NCI-H1436 treated with DMSO at 0.1 percent for 48 hours (cell line): ENCODE measurements at places on chromosomes 13 and 19.

DNA sequence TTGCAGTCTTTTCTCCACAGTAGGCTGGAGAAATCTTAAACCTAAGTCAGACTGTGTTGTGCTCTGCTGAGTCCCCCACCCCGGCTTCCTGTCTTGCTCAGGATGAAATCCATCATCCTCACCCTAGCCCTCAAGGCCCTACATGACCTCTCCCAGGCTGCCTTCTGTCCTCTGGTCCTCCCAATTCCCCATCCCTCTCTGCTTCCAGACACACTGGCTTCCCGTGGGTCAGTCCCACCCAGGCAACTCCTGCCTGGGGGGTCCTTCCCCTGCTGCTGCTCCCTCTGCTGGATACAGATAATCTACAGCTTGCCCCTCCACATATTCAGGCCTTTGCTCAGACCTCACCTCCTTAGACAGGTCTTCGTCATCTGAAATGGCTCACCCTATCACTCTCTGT lies 18.4 kb upstream of the CBY2 start:
- DNase-seq, result no peak

DNA sequence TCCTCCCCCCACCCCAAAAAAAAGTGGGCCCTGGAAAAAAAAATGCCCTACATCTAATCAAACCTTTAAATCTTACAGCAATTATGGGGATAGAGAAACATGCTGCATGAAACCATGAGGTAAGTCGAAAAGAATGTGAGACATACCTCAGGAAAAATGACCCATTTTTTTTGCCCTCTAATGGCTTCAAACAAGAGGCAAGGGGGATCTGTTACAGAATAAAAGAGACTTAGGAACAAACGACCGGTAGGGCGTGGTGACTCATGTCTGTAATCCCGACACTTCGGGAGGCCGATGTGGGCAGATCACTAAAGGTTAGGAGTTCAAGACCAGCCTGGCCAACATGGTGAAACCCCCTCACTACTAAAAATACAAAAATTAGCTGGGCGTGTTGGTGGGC lies 8.4 kb downstream of the RGL3 start:
- DNase-seq, result no peak

DNA sequence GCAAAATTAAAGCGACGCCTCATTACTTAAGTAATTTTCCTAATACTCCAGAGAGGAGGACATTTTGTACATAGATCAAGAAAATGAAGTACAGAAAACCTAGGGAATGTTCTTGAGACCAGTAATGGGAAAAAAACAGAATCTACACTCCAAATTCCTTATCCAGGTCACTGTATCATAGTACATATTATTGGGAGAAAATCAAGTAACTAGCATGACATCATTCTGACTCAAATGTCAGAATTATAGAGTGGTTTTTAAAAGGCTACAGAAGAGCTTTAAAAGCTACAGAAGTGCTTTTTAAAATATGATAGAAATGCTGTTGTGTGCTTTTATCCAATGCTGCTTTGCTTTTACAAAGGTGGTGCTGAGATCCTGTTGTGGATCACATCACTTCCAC lies 86.3 kb upstream of the SLC15A1 start:
- DNase-seq, result no peak

- DNase-seq, result no peak
These were observed 198.2 kb downstream of the MYO16 start for GRCh38 chr13:108827646-108828045.

- DNase-seq, result no peak
These were observed 8.0 kb downstream of the TINCR start for GRCh38 chr19:5559804-5560133.

DNA sequence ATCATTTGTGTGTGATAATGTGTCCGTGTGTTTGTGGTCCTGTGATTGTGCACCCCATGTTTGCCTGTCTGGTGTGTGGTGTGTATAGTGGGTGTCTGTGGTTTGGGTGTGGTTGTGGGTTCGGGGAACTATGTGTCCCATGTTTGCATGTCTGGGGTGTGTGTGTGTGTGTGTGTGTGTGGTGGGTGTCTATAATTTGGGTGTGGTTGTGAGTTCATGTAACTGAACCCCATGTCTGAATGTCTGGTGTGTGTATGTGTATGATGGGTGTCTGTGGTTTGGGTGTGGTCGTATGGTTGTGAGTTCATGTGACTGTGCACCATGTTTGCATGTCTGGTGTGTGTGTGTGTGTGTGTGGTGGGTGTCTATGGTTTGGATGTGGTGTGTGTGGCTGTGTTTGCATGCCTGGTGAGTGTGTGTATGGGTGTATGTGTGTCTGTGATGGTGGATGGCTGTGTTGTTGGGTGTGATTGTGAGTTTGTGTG lies 11.1 kb upstream of the NFIX start:
- DNase-seq, result no peak

DNA sequence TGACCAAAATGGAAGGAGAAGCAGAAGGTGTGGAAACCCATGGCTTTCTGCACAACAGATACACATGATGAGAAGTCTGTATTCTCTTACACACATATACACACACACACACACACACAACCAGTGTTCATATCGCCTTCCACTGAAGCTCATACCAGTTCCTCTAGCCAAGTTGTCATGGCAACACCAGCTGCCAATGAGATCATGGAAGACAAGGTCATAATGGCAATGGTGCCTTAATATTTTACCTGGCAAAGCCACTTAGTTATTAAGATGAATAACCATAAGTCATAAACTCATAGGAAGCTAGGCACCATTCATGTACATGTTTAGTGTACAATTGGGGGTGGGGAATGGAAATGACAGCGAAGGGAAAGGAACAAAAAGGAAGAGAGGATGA lies 2.6 kb upstream of the DHRS12 start:
- DNase-seq, result no peak

- no peak for DNase-seq
These were observed 120.9 kb downstream of the NUFIP1 start for GRCh38 chr13:44868397-44868796.

DNA sequence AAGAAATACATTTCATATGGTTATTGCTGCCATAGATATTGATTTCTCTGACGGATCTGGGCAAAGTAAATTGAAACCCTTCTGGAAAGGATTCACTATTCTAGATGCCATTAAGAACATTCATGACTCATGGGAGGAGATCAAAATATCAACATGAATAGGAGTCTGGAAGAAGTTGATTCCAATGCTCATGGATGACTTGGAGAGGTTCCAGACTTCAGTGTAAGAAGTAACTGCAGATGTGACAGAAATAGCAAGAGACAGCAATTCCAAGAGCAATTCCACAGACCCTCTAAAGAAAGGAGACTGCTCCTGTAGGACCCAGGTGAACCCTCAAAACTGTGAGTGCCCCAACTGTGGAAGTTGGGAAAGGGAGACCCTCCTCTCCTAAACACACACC lies 30.9 kb upstream of the KCTD12 start:
- DNase-seq, result no peak

- no peak for DNase-seq
These were observed 560.6 kb downstream of the TBC1D4 start for GRCh38 chr13:74921326-74921725.

DNA sequence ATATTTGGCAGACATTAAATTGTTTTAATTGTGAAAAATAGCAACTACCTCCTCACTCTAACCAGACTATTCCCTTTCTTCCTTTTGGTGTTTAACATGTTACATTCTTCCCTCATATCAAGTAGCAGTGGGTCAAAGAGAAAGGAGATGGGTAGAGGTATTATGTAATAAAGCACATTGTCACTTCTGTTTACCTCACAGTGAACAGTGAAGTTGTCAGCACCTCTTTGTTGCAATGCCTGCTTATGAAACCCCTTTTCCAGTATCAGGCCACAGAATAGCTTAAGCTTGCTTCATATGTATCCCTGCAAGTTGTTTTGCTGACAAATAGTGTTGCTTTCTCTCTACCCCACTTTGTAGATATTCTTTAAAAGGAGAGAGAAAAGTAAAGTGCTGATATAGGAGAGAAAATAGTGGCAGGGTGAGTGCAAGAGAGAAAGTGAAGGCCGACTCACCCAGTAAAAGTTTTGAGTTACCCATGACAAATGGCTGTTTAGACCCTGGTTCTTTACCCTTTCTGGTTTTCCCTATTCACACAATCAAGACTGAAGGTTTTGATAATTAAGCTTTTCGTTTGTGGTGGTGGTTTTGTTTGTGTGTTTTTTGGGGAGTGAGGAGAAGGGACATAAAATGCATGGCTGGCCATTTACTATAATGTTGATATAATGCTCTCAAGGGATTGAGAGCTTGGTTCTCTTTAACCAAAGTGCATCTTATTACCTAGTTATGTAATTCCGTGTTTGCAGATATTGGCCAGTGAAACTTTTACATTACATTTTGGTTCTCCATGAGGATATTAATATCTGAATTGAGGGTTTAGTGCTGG lies 3.7 kb downstream of the ITM2B start:
- DNase-seq, result no peak

DNA sequence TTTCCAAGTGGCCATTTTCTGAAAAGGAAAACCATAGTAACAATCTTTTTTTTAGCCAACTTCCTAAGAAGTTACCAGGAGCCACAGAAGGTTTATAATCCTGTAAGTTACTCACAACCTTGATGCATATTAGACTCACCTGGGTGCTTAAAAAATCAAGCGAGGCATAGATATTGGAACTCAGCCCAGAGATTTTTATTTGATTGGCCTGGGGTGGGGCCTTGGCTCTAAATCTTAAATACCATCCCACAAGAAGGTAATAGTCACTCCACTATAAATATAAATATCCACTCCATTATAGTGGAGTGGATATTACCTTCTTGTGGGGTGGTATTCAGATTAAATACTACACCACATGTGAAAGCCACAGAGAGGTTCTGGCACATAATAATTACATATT lies 429.6 kb downstream of the RFC3 start:
- no peak for DNase-seq

- DNase-seq, result no peak
These were observed 7.9 kb upstream of the DPY19L3 start for GRCh38 chr19:32397671-32398101.

DNA sequence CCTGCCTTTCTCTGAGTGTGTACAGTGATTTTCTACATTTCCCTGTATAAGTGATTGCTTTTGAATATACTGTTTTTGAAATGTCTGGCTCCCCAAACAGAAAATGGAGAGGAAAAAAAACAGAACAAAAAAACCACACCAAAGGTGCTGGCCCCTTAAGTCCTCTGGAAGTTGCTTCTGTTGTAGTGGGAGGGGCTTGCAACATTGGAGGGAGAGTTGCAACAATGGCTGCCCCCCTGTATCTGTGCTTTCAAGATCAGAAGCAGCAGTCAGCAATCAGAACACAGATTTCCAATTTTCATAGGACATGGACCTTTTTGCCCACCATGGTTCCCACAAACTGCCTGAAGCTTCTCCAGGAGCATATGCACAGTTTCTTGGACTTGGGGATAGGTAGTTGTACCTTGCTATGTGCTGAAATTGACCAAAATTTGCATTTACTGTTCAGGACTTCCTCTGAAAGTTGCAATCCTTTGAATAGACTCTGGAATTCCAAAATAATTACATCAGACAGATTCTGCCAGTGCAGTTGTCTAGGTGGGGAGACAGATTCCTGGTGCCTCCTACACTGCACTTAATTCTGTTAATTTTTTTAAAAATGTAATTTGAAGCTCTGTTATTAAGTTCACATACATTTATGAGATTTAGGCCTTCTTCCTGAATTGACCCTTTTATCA lies 13.8 kb downstream of the BIVM start:
- DNase-seq, result no peak

GRCh38 chr13:31485183-31485582 lies 254.1 kb upstream of the RXFP2 start:
- DNase-seq, result no peak

DNA sequence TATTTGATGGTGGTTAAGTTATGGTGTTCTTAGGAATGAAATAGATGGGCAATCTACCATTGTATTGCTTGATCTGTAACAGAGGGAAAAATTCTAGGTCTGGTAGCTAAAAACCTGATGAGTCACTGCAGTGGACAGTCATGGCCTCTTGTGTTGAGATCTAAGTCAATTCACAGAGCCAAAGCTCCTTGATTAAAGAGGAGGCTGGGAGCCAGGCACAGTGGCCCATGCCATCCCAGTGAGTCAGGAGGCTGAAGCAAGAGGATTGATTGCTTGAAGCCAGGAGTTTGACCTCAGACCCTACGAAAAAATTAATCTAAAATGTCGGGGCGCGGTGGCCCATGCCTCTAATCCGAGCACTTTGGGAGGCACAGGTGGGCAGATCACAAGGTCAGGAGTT lies 67.1 kb upstream of the KPNA3 start:
- DNase-seq, result no peak

- no peak for DNase-seq
These were observed 20.1 kb downstream of the RYR1 start for GRCh38 chr19:38453596-38453995.

DNA sequence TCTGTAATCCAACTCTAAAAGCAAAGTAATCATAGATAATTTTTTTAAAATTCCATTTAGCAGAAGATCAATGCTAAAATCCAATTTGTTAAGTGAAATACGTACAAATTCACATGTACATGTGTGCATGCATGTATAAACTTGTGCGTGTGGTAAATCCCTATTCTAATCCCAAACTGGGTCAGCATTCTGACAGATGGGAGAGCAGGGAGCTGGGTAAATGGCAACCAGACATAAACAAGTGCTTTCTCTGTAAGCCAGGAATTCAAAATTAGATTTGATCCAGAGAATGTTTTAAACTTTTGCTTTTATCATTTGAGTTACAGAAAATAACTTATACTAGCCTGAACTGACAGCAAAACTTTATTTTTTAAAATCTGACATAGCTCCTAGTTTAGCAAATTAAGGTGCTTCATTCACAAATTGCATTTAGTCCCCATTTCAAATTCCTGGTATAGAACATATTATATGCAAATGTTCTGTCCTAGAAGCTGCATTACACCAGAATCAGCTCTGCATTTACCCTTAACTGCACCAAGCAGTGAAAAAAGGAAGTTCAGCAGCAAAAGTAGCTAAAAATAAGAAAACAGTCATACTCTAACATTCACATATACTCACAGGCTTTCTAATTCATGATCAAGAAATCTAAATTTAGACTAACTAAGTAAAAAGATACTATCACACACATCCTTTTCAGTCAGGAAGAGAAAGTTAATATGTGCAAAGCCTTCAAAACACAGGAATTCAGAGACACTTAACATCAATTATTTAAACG lies 32.6 kb downstream of the UBL3 start:
- DNase-seq, result no peak

DNA sequence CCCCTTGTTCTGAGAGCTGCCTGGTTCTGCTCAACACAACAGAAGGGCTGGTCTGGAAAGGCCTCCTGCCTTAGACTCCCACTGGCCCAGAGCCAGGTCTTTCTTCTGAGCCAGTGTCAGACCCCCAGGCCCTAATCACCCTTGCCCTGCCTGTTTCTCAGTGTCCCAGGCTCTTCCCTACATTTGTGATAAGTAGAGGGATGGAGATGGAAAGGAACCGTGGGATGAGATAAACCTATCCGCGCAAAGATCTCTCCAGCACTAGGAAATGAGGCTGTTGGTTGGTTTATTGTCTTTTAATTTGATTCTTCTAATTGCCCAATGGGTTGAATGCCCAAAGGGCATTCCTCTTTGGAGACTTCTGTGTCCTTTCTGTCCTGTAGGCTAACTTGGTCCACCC lies 470.0 kb downstream of the TSHZ3 start:
- DNase-seq, result no peak

- DNase-seq, result no peak
These were observed 155.2 kb upstream of the IPO5 start for GRCh38 chr13:97798171-97798821.

GRCh38 chr13:60158321-60158801 lies 5.4 kb downstream of the DIAPH3 start:
- no peak for DNase-seq

- no peak for DNase-seq
These were observed 17.7 kb downstream of the WTIP start for GRCh38 chr19:34499155-34499834.
